ENCODE measurements at places on chromosomes 11 and 22.

- DNase-seq, result no peak
Observed at GRCh38 chr11:127050186-127050585, 49.6 kb upstream of the KIRREL3 start.

DNA sequence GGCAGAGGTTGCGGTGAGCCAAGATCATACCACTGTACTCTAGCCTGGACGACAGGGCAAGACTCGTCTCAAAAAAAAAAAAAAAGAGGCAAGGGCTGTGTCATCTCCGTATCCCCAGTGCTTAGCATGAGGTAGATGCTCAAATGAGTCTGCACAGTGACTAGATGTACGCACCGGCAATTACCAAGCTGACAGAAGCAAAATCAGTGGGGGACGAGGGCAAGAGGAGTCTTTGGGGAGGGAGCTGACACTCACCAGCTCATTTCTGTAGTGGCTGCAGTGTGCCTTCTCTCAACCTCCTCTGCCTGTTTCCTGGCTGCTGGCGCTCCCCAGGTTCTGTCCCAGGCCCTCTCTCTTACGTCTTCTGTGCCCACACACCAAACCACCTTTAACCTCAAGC, 69.9 kb downstream of the PACSIN2 start:
- DNase-seq, result no peak

DNA sequence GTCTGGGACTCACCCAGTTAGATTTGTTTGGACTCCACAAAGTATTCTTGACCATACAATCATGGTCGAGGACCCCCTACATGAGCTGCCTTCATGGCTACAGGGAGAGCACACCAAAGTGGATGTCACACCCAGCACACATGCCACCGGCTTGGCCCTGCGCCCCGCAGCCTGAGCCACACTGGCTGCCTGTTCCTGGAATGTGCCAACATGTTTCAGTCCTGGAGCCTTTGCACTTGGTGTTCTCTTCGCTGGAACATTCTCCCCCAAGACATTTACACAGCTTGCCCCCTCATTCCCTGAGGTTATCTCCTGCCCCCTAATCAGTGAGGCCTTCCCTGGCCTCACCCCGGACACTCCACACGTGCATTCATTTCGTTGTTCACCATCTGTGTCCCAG, 46.0 kb downstream of the PPARA start:
- no peak for DNase-seq

DNA sequence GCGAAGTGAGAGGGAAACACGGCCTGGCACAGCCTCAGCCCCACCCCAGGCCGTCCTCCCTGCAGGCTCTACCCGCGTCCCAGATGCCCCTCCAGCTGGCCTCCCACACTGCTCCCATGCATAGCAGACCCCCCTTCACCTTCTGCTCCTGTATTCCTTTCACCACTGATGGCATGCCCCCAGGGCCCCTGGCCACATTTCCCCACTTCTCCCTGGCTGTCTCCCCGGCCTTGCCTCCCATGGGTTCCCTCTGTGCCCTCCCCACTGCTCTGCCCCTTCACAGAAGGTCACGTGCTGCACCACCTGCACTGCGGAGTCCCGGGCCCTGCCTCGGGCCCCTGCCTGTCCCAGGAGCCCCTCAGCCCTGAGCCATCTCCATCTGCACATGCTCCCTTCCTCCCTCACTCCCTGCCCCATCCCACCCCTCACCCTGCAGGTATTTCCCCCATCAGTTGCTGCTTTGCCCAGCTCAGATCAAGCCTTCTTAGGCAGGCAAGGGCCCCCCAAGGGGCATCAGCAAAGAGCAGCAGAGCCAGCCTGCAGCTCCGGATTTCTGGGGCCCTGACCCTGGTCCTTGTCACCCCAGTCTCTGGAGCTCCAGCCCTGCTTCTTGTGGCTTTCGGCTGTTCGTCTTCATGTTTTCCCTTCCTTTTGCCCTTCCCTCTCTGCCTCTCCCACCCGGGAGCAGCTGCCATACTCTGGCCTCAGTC, 46.4 kb downstream of the GAB4 start:
- DNase-seq, result no peak

GRCh38 chr11:35629914-35630313, 11.7 kb downstream of the FJX1 start:
- no peak for DNase-seq

GRCh38 chr22:31853736-31854495, 90.4 kb upstream of the YWHAH start:
- DNase-seq, result no peak

GRCh38 chr11:117919341-117919740, 9.9 kb downstream of the TMPRSS13 start:
- DNase-seq, result no peak

GRCh38 chr11:46357483-46357936, 10.2 kb downstream of the DGKZ start:
- no peak for DNase-seq

DNA sequence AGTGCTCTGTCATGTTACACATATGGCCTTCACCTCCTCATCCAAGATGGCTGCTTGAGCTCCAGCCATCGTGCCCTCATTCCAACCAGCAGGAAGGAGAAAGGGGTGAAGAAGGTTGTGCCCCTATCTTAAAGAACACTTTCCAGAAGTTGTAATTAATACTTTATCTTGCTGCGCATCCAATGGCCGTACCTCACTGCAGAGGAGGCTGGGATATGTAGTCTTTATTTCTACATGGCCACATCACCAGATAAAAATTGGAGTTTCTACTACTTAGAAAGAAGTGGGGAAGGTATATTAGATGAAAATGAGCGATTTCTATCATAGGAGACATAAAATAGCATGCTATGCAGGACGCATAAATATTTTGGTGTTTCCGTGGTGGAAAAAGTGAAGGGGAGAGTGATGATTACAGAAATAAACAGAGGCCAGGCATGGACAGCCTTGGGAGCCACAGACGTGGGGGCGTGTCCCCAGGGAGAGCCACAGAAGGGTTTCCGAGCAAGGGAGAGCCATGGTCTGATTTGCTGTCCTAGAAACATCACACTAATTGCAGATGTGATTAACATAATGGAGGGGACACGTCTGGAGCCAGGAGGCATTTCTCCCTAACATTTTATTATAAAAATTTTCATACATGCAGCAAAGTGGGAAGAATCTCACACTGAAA, 8.8 kb upstream of the MB start:
- no peak for DNase-seq

- no peak for DNase-seq
Observed at GRCh38 chr22:45454275-45454674, 40.8 kb downstream of the RIBC2 start.

- no peak for DNase-seq
Observed at GRCh38 chr11:34481307-34481706, 32.3 kb downstream of the ELF5 start.

DNA sequence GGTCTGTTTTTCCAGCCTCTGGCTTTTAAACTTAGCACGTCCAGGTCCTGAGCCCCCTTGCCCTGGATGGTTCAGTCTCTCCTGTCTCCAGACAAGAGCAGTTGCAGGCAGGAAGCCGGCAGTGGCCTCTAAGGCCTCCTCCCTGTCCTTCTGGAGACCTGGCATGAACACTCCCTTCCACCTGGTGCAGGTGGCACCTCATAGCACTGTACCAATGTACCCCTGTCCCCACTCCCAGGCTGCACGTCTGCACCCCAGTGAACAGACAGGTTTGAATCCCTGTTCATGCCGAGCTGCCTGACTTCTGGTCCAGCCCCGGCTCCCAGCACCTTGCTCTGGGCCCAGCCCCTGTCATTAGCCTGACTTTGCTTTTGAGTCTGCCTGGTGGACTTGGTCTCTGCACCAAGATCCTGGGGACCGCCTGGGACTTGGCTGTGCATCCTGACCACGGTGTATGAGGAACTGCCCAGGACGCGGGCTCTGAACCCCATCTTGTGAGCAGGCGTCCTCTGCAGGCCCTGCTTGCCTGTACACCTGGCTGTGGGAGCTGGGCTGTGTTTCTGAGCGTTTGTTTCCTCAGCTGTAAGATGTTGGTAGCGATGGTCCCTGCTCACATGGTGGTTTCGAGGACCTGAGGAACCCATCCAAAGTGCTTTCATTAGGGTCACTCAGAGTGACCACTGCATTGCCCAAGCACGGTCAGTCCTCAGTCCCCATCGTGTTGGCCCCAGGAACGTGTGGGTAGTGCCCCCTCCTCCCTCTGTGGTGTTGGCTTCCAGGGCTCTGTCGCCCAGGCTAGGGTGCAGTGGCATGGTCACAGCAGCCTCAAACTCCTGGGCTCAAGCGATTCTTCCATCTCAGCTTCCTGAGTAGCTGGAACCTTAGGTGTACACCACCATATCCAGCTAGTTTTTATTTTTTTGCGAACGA, 75.0 kb upstream of the SHANK2 start:
- no peak for DNase-seq

- DNase-seq, result peak; percentile 54
Observed at GRCh38 chr11:30143098-30143705, 87.6 kb upstream of the FSHB start.

- DNase-seq, result no peak
Observed at GRCh38 chr11:7450836-7451235, 34.5 kb upstream of the OLFML1 start.

DNA sequence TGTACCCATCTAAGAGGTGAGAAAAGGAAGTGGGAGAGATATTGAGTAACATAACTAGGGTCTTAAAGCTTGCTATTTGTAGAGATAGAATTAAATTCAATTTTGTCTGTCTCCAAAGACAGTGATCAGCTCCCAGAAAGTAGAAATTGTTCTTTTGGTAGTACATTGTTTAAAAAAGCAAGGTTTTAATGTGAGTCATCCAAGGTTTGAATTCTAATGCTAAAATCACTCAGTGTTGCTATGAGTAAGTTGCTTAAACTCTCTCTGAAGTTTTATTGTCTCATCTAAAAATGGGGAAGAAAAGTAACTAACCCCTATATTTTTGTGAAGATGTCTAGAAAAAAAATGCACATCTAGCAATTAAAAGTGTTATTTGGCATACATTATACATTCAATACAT, 1004.5 kb upstream of the CCDC90B start:
- DNase-seq, result no peak

- DNase-seq, result no peak
Observed at GRCh38 chr22:34812631-34813030, 253.3 kb upstream of the ISX start.

DNA sequence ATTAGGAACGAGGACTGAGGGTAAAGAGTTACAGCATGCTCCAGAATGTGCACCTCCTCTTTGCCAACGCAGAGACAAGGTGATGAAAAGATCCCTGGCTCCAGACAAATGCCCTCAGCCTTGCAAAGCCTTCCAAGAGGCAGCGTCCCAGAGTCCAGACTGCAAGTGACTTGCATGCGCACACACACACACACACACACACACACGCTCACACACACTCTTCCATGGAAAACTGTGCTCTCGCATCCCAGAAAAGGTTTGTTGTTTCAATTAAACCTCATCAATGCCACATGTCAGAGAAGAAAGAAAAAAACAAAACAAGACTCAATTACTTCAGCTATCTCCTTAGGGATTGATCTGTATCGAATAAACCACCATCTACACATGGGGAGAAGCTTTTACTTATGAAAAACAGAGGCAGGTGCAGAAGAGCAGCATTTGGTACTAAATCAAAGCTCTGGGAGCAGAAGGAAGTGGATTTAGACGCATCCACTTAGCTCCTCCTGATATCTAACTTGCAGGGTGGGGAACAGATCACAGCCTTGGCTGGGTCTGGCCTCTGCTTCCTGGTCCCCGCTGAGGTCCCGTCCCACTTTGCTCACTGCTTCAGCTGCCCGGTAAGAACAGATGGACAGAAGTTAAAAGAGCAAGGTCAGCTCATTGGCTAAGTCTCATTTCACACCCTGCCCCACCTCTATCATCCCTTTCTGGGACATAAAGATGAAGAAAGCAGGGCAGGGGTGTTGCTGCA, 249.8 kb upstream of the BLID start:
- no peak for DNase-seq

- peak; percentile 3 for DNase-seq
Observed at GRCh38 chr11:77206264-77207018, 78.4 kb downstream of the MYO7A start.

DNA sequence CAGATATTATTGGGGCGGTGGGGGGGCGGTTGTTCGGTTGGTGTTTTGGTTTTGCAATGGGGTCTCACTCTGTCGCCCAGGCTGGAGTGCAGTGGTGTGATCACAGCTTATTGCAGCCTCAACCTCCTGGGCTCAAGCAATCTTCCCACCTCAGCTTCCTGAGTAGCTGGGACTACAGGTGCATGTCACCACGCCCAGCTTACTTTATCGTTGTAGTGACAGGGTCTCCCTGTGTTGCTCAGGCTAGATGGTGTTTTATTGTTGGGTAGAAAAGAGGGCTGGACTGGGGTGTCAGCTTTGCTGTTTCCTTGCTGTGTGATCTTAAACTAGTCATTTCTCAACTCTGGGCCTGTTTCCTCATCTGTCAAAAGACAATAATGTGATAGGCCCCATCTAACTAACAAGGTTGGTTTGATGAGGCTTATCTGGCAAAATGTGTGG, 17.5 kb upstream of the MYH9 start:
- DNase-seq, result peak; percentile 42

GRCh38 chr22:46537225-46537945, at the start of gene CELSR1:
TSS of gene CELSR1 (minus strand) at chr22:46537620. CDS start at chr22:46537170, 450 bp downstream.
- no peak for DNase-seq

DNA sequence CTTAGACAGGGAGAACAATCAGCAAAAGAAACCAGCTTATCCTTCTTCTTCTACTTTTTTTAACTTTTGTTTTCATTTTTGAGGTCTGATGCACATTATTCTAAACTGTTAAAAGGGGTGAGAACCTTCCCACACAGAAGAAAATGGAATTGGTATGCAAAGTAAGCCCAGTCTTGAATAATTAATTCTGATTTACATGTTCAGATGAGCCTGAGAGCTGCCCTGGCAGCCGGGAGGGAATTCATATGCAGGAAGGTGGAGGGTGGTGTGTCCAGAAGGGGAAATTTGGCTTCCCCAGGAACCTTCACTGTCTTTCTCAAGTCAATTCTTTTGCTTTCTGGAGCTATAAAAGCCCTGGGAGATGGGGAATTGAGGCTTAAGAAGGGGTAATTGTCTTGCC, 181.0 kb downstream of the INSC start:
- DNase-seq, result no peak

DNA sequence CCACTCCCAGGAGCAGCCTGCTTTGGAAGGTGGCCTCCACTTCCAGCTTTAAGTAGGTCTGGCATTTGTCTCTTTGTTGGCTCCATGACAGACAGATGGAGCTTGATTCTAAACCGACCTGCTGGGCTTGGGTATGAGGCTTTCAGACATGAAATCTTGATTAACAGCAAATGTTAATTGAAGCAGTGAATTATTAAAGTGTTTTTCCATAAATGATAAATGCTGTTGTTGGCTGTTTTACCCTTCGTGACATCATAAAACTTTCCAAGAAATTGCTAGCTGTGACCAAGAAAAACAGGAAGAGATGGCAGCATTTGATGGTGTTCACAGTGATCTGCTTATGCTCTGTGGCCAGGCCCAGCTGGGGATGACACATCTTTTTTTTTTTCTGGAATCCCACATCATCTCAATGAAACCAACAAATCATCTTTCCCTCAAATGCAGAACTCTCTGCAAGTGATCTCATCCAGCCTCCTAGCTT, 66.1 kb downstream of the RBMXL2 start:
- no peak for DNase-seq

GRCh38 chr11:94721565-94722292, 46.4 kb upstream of the AMOTL1 start:
- no peak for DNase-seq

Data from MM.1S (cell line).